Activated CD4-positive, alpha-beta memory T cell treated with anti-CD3 and anti-CD28 coated beads, Interleukin-2, amount 10 ng/mL, durations not matched to agents 7 days and 5 days (primary cell): ENCODE measurements at places on chromosomes 6 and 20.

GRCh38 chr6:11972806-11973205, 39.3 kb upstream of the HIVEP1 start:
- no peak for DNase-seq

- DNase-seq, result no peak
Observed at GRCh38 chr20:38479596-38479995, 7.0 kb downstream of the RALGAPB start.

- no peak for DNase-seq
Observed at GRCh38 chr20:54127855-54128574, 45.8 kb downstream of the CYP24A1 start.

GRCh38 chr6:143732536-143732935, 54.8 kb downstream of the PHACTR2 start:
- DNase-seq, result no peak
